ENCODE measurements at places on chromosomes 11 and 22. TPM values are rescaled to one million over a fixed set of nuclear protein-coding genes. Genes with fewer than 3 reads are reported as not detected.
A peak's percentile ranks its signal among the peaks of the same experiment; 100 is the strongest.

DNA sequence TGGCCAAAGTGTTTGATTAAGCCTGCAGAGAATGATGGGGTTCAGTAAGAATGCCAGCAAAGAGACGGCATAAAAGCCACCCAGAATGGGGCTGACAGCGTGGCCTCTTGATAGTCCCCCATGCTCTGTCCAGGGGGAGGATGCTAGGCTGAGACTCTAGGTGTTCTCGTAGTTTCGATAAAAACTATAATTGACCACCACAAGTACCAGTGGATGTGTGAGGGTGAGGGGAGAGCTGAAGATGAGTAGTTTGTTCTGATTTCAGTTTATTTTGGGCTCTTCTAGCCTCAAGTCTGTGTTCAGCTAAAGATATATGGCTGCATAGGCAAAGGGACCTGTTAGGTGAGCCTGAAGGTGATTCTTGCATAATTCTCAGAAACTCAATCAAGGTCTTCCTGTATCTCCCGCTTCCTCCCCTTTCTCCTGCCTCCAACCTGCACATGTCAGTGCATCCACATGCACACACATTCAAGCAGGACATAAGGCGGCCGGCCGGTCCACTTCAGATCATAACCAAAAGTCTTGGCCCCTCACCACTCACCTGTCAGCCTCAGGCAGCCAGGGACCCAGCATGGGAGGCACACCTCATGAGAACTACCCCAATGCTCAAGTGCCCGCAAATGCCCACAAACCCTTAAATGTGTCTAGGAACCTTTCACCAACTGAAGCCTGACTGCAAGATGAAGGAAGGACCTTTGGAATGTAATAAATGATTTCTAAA is 31.2 kb downstream of the FLI1 start:
- DNase-seq = no peak

- DNase-seq = no peak
These were observed 4.1 kb downstream of the SYT13 start for GRCh38 chr11:45282081-45282480.

DNA sequence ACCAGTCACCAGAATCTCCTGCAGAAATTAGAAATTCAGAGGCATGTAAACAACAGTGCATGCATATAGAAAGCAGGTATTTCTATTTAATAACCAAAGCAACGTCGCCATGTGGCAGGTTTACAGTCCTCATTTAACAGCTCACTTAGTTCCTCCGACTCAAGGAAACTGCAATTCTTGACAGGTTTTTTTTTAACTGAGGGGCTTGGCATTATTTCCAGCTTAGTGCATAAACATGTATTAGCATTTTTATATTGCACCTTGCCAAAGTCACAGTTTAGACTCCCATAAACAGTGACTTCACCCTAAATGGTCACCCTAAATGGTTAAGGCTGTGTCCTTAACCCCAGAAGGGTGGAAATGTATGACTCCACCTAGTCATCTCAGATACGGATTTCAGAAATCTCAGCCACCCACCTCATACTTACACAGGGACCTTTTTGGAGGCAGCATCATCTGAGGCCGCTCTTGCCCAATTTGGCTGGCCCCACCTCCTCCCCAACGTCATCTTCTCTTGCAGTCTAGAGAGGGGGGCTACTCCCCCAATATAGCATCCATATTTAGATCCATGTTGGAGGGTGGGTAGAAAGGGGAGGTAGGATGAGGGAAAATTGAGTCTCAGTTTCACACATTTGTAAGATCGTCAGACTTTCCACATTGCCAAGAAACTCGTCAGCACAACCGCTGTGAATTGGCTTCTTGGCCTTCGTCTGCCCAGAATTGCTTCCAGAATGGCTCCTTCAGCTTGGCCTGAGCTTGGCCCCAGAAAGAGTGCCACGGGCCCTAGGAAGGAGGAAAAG is 31.8 kb upstream of the SLC35C1 start:
- DNase-seq = no peak

GRCh38 chr11:72041364-72042063 is 38.8 kb downstream of the NUMA1 start:
- peak; percentile 76 for DNase-seq

DNA sequence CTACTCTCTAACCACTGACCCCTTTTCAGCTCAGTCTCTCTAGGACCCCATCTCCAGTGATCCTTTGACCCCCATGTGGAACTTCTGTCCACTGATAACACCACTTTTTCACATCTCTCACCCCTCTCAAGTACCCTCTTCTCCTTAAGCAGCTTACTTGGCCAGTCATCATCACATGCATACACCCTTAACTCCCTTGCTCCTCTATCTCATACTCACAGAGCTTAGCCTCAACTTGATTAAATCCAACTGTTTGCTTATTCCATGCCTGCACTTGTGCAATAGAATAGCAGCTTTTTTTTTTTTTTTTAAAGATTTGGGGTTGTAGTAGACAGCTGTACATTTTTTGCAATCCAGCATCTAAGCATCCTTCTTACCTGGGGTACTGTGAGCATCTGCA is 22.2 kb downstream of the AQP11 start:
- no peak for DNase-seq

GRCh38 chr22:50733521-50734342 is 4.3 kb upstream of the ACR start:
- DNase-seq = peak; percentile 19

GRCh38 chr22:20664594-20664959 is 109.3 kb upstream of the SERPIND1 start:
- no peak for DNase-seq

- DNase-seq = no peak
These were observed 12.1 kb downstream of the MS4A2 start for GRCh38 chr11:60100516-60100915.

DNA sequence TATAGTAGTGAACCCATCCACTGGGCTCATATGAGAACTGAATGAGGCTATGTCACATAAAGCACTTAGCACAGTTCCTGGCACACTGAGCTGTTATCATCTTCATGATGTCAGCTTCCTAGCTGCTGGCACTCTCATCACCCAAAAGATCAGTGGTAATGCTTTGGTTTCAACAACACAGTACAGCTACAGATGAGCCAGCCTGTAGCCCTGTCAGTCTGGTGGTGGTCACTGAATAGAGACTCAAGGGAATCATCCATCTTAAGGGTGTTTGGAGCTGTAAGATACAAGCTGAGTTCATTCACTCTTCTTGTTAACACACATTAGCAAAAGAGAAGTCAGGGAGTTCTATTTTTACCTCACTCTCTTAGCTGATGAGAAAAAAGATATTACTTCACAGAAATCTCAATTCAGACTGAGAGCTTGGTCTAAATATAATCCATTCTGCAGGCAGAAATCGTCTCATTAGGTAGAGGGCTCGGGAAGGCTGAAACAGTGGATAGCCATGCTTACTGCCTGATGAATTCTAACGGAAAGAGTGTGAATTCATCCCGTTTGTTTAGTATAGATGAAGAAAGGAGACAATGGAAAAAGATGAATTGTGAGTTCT is 6.3 kb upstream of the SLC1A2 start:
- no peak for DNase-seq

- no peak for DNase-seq
These were observed 4.7 kb downstream of the API5 start for GRCh38 chr11:43316451-43316850.

DNA sequence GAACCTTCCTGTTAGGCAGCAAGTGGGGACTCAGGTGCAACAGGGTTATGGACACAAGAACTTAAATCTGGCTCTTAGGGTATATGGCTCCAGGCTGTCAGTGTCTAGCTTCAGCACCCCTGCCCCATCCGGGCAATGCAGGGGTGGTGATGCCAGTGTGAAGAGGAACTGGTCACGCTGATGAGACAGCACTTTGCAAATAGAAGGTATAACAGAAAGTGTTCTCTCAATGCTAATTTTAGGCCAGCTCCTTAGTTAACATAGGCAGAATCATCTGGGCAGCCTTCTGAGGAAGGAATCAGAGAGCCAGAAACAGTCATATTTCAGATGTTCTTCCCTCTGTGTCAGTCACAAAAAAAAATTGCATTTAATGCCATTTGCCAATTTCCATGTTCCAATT is 41.2 kb downstream of the SYT9 start:
- DNase-seq = no peak

GRCh38 chr11:132408877-132409276 is 1038.5 kb downstream of the NTM start:
- DNase-seq = no peak

DNA sequence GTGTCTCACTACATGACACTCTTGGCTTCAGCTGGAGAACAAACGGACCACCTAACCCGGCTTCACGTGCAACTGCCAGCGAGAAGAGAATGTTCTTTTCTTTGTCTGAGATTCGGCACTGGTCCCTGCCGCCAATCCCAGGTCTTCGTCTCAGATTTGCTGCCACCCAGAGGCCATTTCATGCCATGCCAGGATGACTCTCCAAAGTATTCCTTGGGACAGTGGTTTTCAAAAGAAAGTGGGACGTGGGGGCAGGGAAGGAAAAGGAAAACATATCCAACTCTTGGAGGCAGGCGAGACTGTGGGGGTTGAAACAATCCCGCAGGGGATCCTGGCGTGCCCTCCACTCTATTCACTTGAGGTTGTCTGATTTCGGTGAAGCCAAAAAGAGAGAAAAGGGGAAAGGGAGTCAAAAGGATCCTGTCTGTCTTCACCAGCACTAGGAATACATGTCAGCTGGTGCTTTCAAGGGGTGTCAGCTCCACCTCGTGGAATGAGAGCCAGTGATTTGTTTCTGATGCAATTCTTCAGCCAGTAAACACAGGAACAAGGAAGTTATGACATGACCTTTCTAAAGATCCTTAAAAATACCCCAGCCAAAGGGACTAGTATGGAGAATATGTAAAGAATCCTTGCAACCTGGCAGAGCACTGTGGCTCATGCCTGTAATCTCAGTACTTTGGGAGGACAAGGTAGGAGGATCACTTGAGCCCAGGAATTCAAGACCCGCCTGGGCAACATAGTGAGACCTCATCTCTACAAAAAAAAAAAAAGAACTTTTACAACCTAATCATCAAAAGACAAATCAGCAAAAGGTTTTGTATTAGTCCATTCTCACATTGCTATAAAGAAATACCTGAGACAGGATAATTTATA is 41.0 kb upstream of the APLNR start:
- peak; percentile 79 for DNase-seq

DNA sequence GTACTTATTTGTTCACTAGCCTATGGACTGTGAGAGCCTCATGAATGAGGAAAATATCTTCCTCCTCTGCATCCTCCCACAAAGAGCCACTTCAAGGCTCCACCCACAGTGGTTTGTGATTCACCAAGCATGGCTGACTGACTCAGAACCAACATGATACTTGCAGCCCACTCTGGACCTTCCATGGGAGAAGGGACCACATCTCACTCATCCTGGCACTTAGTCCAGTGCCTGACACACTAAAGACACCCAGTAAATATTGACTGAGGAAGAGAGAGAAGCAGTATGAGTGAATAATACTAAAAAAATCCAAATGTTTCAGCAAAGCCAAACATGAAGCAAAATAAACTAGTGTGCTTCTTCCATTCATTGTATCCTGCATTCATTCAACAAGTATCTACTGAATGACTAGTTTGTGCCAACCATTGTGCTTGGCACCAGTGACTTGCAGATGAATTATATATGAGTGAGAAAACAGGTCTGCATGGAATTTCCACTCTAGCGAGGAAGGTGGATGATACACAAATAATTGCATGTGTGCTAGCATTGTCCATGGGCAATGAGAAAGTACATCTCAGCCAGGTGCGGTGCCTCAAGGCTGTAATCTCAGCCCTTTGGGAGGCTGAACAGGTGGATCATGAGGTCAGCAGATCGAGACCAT is 54.9 kb upstream of the BLID start:
- peak; percentile 31 for DNase-seq

- no peak for DNase-seq
These were observed 17.5 kb downstream of the RPL3 start for GRCh38 chr22:39301926-39302325.

DNA sequence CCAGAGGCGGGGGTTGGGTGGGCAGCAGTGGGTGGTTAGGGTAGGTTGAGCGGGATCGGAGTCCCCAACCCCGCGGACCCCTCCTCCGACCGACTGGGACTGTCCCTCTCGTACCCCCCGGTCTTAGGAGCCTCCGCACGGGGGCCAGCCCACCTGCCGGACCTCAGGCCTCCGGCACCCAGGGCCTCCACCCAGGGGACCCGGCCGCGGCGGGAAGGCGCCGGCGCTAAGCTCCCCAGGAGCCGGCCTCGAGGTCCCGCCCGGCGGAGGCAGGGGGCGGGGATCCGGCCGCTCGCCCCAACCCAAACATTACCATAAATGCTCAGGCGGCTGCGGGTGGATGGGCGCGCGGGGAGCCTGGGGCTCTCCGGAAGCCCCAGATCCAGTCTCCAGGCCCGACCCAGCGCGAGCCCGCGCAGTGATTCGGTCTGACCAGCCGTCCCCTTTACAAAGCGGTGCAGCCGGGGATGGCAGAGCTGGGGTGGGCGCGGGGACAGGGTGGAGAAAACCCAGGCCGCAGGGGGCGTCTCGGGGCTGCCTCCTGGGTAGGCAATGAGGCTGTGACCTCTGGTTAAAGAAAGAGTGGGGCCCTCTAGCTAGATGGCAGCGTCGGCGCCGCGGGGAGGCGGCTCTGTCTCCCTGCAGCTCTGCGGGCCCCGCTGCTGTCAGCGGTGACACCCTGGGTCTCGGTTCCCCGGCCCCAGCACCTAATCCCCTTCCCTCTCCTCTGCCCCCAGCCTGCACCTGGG is 4.0 kb upstream of the MCAM start:
- DNase-seq = peak; percentile 92

GRCh38 chr11:111639226-111639925 is 37.1 kb downstream of the SIK2 start:
- no peak for DNase-seq

DNA sequence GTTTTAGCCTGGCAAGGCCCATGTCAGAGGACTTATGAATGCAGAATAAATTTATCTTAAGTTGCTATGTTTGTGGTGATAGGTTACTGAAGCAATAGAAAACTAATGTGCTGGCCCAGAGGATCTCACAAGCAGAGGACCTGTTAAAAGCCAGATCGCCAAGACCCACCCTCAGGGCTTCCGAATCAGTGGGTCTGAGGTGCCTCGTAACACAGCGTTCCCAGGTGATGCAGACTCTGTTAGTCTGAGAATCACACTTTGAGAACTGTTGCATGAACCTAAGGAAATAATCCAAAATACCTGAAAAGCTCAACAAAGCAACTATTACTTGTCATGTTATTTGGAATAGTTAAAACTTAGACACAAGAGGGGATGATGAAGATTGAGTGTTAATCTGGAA is 6.7 kb upstream of the SCARF2 start:
- no peak for DNase-seq

GRCh38 chr11:96155627-96156378 is 187.2 kb downstream of the MAML2 start:
- DNase-seq = peak; percentile 68

- DNase-seq = no peak
These were observed 41.0 kb downstream of the TRAF6 start for GRCh38 chr11:36469063-36469462.

The CHADL gene
- total RNA-seq = 12.6 TPM

The NXF1 gene
- total RNA-seq = 72.9 TPM

The ZNF143 gene
- 45.1 TPM for total RNA-seq

The SPTY2D1 gene
- 25.5 TPM for total RNA-seq

The ACRV1 gene
- not detected for total RNA-seq

The CAPN5 gene
- 5.4 TPM for total RNA-seq

The KRTAP5-8 gene
- total RNA-seq = not detected

The GRAP2 gene
- 7.8 TPM for total RNA-seq
